ENCODE measurements at places on chromosomes 5 and 9.

GRCh38 chr9:106228861-106229260 is 534.5 kb downstream of the TMEM38B start:
- DNase-seq: no peak

DNA sequence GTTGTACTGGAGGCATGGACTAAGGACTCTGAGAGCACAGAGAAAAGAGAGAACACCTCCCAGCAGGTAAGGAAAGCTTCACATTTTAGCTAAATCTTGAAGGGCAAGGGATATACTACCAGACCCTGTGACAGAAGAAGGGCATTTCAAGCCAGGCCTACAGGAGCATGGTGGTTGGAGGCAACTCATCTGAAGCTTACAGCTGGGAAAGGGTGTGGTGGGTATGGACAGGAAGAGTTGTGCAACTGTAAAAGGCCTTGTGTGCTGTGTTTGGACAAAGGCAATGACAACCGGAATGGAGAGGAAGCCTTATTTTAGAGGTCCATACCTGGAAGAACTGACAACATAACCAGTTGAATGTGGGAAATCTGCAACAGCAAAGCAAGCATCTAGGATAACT is 31.2 kb downstream of the NIPSNAP3B start:
- DNase-seq: no peak

DNA sequence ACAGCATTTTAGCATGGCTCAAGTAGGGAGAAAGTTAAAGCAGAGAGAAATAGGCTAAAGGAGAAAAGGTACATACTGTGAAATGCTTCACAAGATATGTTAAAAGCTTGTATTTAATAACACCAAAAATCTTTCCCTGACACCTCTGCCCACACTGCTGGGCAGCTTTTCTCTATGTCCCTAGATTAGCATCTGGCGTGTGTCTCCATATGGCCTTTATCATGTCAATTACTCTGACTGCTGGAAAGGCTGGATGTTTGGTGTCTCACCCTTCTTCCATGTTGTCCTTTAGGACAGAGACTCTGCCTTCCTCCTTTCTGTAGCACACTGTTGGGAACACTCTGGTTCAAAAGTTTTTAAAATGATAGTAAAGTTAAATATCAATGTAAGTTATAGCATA is 122.5 kb downstream of the OXCT1 start:
- DNase-seq: no peak

DNA sequence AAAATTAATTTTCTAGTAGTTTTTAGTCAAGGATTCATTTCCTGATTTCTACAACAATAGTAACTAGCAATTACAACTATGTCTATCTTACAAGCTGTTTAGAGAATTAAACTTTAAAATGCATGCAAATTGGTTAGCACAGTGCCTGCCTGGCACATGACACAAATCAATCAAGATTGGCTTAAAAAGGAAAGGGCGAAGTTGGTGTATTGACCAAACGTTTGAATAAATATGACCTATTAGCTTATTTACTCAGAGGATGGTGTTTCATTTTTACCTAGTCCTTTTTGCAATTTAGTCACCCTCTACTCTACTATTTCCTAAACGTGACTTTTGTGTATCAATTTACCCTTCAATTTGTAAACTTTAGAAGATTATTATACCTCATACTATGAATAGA is 83.5 kb downstream of the GDA start:
- no peak for DNase-seq

GRCh38 chr9:90919883-90920282 is 118.3 kb downstream of the SYK start:
- no peak for DNase-seq
